ENCODE measurements at places on chromosomes 7 and 10.
A peak's percentile ranks its signal among the peaks of the same experiment; 100 is the strongest.

DNA sequence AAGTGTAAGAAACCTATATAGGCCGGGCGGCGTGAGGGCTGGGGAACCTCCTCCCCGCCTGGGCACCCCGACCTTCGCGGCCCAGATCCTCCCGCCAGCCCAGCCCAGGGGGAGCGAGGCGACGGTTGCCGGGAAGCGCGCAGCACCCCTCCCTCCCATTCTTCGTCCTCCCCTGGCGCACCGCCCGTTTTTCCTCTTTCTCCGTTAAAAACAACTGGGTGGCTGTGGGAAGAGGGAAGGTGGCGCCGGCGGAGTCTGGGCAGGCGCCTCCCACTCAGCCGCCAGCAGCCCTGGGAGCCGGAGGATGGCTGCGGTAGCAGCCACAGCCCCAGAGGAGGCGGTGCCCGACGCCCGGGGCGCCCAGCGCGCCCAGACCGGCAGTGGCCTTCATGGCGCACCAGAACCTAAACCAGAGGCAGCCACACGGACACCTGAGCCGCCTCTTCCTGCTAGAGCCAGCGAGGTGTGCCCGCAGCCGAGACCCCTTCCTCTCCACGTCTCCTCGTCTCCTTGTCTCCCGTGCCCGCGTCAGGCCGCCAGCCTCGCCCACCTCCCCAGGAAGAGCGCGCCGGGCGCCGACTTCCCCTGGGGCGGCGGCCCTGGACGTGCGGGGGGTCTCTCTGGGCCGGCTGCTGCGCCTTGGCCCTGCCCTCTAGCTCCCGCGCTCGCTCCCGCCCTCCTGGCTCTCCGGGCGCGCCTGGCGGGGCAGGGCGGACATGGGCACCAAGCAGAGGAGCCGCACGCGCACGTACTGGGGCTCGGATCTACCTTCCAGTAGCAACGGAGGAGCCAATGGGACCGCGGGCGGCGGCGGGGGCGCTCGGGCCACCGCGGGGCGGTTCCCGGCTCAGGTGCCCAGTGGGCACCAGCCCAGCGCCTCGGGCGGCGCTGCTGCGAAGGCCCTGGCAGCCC lies 32.8 kb upstream of the SFTPD start:
- peak; percentile 31 for DNase-seq

DNA sequence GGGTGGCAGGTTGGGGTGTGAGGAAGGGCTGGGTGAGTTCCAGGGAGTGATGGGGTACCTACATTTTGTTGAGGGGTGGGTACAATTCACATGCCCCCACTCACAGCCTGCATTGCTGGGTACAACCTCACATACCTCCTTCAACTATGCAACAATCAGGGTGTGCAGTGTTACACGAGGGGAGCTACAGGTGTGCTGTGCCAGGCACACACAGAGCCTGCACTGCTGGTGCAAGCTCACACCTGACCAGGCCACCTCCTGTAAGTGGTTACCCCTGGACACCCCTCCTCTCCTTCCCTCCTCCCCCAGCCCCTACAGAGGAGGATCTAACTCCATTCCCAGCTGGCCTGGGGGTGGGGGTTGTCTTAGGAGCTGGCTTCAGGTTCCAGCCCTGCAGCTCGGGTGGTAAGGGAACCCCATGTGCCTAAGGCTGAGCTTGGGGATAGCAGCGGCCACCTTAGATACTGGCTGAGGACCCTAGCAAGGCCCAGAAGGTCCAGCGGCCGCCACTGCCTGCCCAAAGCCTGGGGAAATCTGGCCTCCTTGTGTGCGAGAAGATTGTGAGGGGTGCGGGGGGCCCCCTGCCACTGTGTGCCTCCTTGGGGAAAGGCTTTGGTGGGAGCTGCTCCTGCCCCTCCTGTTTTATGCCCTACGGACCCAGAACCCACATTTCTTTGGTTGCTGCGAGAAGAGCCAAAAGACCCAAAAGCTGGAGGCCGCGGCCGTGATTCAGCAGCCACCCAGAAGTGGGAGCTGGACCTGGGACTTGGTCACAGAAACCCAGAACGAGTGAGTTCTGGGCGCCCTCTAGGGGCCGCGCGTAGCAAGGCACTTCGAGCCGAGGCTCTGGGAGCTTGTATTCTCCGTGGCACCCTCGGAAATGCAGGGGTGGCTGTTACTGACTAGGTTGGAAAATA lies 10.8 kb downstream of the TLX1 start:
- peak; percentile 87 for DNase-seq

- DNase-seq = no peak
Measured at GRCh38 chr10:79435271-79436065, 10.0 kb downstream of the ZCCHC24 start.

DNA sequence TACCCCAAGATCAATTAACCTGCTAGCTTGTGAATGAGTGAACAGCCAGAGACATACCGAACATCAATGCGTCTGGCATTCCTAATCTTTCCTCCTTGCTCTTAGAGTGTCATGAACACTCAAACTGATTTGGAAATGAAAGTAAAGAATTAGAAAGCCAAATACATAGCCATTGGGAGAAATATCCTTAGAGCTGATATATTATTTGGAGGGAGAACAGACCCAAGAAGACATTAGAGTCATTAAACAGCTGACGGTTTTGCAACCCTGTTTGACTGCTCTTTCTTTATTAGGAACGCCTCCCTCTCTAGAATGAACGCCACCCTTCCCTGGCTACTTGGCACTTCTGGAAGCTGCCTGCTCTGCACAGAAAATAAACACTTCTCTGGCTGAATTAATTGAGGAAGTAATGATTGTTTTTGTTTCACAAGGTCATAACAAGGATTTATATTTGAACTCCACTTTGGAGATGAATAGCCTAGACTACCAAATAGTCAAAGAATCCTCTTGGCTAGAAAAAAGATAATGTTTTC lies 42.8 kb downstream of the CTTNBP2 start:
- DNase-seq = no peak

DNA sequence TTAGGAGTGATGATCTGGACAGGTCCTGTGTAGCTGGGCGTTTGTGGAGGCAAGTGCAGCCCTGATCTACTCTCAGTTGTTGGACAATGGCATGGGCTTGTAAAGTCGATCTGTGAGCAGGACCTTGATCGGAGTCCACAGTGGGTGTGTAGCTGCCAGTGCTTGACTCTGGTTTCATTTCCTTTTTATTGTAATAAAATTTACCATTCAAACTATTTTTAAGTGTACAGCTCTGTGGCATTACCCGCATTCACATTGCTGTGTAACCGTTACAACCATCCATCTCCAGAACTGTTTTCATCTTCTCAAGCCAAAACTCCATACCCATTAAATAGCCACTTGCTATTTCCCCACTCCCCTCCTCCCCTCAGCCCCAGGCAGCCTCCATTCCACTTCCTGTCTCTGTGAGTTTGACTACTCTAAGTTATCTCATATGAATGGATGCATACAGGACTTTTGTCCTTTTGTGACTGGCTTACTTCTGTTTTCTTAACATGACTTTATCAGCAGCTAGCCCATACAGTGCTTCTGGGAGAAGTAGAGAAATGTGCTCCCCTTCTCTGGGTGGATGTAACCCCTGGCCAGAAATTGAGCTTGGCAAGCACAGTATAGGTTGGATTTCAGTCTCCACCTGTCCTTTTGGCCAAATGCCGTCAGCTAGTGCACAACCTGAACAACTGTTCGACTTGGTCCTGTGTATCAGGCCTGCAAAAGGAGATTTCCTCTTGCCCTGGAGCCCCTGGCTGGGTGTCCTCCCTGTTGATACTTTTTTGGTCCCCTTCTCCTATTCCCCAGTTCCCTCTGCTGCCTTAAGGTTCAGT lies 180.0 kb downstream of the LRMDA start:
- DNase-seq = no peak

- DNase-seq = no peak
Measured at GRCh38 chr10:7551950-7552716, 114.6 kb downstream of the ITIH5 start.

DNA sequence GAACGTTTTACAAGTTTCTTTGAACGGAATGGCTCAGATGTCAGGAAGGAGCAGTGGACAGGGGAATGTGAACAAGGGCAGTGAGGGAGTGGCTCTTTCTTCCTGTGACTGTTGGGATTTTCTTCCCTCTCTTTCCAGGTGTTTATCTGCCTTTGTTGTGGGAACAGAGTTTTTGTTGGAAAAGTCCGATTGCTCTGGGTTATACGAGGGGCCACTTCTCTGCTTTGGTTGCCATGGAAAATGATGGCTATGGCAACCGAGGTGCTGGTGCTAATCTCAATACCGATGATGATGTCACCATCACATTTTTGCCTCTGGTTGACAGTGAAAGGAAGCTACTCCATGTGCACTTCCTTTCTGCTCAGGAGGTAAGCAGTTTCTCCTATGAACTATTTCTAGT lies 41.4 kb downstream of the ZRANB1 start:
- DNase-seq = no peak

- no peak for DNase-seq
Measured at GRCh38 chr10:78299851-78300468, 266.3 kb downstream of the RPS24 start.

GRCh38 chr10:97200616-97201015 lies 14.9 kb upstream of the SLIT1 start:
- DNase-seq = no peak

DNA sequence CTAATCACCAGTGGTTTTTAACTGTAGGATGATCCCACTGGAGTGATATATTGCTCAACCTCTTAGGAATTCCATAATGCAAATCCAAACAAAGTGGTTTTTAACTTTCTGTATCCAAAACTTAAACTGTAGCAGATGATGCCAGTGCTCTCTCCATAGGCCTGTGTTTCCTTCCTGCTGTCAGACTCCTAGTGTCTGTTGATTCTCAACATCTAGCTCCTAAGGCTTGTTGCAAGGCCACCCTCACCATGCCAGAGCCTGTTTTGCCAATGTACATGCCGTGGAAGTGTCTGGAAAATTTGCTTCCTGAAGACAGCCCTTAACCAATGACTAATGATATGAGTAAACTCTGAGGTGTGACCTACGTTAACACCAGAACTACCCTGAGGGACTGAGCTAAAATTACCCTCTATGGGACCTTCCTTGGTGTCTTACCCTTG lies 39.3 kb downstream of the C1GALT1 start:
- DNase-seq = no peak

DNA sequence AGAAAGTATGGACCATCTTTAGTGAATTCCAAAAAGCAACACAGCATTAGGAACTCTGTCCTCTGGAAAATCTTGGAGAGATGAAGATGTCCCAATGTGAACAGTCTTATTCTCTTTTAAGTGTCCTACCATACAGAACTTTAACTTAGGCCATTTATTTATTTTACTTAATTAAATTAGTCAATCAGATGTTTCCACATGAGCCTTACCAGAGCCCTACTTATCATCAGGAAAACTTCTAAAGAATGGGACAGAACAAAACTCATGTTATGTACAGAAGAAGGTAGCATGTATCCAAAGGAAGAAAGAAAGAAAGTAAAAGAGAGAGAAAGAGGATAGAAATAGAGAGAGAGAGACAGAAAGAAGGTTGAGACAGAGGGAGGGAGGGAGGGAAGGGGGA lies 276.4 kb downstream of the ETV1 start:
- DNase-seq = no peak

DNA sequence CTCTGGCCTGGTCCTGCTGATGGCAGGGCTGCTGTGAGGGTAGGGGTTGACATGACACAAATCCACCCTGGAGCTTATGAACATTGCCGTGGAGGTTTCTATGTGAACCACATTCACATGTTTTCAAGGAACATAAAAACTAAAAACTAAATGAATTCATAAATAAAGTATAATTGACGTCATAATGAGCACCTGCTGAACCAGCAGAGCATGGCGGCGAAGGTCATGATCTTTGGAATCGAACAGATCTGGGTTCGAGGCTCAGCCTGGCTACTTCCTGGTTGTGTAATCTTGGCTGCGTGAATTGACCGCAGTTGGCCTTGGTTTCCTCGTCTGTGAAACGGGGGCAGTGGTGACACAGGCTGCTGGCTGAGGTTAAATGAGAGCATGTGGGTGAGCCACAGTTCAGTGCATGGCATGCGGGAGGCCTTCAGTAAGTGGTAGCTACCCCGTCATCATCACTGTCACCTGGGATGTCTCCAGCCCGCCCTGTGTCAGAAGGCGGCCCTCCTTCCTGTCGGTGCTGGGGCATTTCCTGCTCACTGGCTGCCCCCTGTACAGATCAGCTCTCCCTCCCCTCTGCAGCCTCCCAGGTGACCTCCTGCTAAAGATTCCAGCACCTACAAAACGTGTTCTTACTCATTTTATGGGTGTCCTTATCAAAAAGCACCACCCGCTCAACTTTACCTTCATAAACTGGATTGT lies 190.3 kb upstream of the SHH start:
- DNase-seq = no peak

- no peak for DNase-seq
Measured at GRCh38 chr10:74047304-74047703, 49.4 kb downstream of the VCL start.

DNA sequence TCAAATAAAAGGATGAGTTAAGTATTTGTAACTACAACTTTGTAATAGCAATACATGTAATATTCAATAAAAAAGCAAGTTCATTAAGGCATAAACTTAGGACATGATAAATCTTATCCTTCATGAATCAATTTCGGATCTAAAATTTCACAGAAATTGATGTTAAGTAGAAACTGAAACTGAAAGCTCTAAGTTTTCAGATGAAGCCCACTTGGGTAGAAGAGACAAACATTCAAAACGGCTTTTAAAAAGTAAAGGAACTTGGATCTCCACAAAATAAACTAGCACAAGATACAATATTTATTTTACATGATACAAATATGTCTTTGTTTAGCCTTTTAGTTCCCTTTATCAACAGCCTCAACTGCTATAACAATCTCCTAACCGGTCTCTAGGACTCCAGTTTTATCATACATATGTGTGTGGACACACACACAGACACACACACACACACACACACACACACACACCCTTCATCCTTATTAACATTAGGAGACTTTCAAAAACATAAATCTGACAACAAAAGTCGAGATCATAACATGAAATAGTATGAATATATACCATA lies 83.7 kb downstream of the USP6NL start:
- DNase-seq = no peak

Measured in activated CD4-positive, alpha-beta T cell treated with anti-CD3 and anti-CD28 coated beads, Interleukin-2, amount 50 U/mL, for 48 hours (primary cell).